ENCODE measurements at places on chromosomes 12 and 14.
A peak's percentile ranks its signal among the peaks of the same experiment; 100 is the strongest.

DNA sequence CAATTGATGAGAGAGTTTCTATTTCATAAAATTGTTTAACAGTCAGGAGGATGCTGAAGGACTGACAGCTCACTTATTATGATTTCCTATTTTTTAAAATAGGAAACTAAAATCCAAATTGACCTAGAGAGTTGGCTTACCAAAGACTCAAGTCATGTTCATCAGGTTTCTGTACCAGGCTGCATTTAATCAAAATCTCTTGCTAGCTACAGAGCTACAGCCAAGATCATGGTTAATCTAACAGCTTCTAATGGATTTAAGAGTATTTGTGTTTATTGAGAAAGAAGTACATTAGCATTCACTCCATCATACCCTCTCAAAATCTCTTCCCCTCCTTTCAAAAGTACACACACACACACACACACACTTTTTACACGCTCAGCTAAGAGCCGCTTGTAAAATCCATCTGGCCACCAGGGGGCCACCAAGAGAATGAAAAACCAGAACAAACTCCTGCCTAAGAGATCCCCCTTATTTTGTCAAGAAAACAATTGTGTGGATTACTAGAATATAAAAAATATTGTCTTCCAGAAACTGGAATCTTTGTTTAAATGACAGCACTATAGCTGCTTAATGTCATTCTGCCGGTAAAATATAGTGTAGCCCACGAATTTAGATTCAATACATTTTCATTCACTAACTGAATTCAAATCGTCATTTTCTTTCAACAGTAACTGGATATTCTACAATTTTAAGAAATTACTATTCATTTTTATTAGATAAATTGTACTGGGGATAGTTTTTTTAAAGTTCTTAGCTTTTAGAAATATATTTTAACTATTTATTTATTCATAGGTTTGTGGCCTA lies 334.0 kb downstream of the BTG1 start:
- H3K27me3 ChIP-seq = no peaks in the 10 kb centered on the region
- H3K4me1 ChIP-seq = no peaks in the 10 kb centered on the region
- no peaks in the 10 kb centered on the region for H3K36me3 ChIP-seq
- peak; percentile 86 for DNase-seq
- H3K4me3 ChIP-seq = no peak overlapping the region

- H3K36me3 ChIP-seq = no peaks in the 10 kb centered on the region
- H3K4me1 ChIP-seq = peaks cover 8% of the 10 kb centered on the region
- peak; percentile 86 for DNase-seq
- H3K27me3 ChIP-seq = no peaks in the 10 kb centered on the region
Observed at GRCh38 chr12:104182144-104182543, 33.4 kb upstream of the TXNRD1 start.

- no peaks in the 10 kb centered on the region for H3K36me3 ChIP-seq
- no peaks in the 10 kb centered on the region for H3K27me3 ChIP-seq
- H3K4me1 ChIP-seq = no peaks in the 10 kb centered on the region
- no peak overlapping the region for H3K4me3 ChIP-seq
- no peak for DNase-seq
- no peak overlapping the region for H3K27ac ChIP-seq
Observed at GRCh38 chr12:25284024-25284423, 33.3 kb upstream of the KRAS start.

DNA sequence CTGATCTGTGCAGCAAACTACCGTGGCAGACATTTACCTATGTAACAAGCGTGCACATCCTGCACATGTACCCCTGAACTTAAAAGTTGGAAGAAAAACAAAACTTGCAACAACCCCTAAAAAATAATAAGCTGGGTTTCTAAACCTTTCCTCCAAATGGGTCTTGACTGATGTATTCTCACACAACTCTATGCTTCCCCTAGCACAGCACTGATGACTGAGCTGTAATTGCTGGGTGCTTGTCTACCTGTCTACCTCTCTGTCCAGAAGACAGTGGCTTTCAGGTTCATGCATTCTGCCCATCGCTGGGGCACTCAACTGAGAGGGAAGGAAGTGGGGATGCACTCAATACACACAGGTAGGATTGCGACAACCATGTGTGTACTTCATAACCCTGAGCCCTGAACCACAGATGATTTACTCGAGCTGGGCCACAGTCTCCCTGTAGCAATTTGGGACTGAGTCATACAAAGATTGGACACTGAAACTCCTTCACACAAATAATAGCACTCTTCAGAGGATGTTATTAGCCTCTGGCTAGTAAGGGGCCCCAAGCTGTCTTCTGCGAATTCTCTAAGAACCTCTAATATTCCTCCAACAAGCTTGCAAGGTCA lies 44.8 kb upstream of the TMPO start:
- H3K27me3 ChIP-seq = no peaks in the 10 kb centered on the region
- no peak overlapping the region for H3K27ac ChIP-seq
- no peak overlapping the region for H3K4me3 ChIP-seq

DNA sequence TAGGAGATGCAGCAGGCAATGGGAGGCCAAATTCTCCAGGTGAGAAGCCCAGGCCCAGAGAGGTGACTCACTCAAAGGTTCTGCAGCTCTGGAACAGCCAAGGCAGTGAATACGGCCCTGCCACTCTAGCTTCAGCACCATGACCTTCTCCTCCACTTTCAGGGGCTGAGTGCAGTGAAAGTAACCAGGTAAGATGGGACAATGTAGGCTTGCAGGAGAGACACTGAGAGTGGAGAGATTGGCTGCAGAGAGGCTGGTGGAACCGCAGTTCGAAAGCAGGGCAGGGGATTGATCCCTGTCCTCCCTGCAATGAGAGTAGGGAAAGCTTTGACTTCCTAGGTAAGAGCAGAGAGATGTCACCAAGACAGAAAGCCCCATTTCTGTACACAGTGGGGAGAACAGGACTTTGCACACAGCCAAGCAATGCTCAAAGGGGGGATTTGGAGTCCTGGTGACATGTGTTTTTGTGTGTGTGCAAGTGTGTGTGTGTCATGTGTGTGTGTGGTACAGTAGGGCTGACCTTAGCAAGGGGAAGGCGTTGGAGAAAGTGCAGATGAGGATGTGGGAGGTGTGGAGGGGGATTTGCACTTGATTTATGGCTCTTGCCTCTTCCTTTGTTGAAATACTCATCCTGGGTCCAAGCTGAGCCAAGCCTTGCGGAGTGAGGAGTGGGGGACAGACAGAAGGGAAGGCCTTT lies 12.7 kb downstream of the DHRS2 start:
- no peak for DNase-seq
- no peak overlapping the region for H3K4me3 ChIP-seq
- H3K4me1 ChIP-seq = no peaks in the 10 kb centered on the region
- H3K36me3 ChIP-seq = no peaks in the 10 kb centered on the region
- H3K27me3 ChIP-seq = no peaks in the 10 kb centered on the region

- peak overlapping the region; percentile 36 for H3K27ac ChIP-seq
- H3K27me3 ChIP-seq = no peaks in the 10 kb centered on the region
- DNase-seq = no peak
- no peaks in the 10 kb centered on the region for H3K36me3 ChIP-seq
- no peaks in the 10 kb centered on the region for H3K4me1 ChIP-seq
- H3K4me3 ChIP-seq = no peak overlapping the region
Observed at GRCh38 chr12:91327131-91327530, 144.5 kb upstream of the DCN start.

- no peaks in the 10 kb centered on the region for H3K27me3 ChIP-seq
- no peaks in the 10 kb centered on the region for H3K36me3 ChIP-seq
Observed at GRCh38 chr14:32005628-32006027, 71.5 kb upstream of the ARHGAP5 start.

- H3K4me3 ChIP-seq = peak within 1 kb of the TSS; percentile 84
- peak within 1 kb of the TSS; percentile 95 for H3K27ac ChIP-seq
- H3K4me1 ChIP-seq = no peaks in the 10 kb centered on the region
- no peaks in the 10 kb centered on the region for H3K27me3 ChIP-seq
Observed at GRCh38 chr12:49367381-49368239, at the start of gene SPATS2. Gene SPATS2, plus strand, starts transcription at chr12:49367462. Its CDS starts 93,551 bp downstream, at chr12:49461013.

- no peaks in the 10 kb centered on the region for H3K27me3 ChIP-seq
- no peaks in the 10 kb centered on the region for H3K4me1 ChIP-seq
- H3K4me3 ChIP-seq = no peak overlapping the region
- DNase-seq = no peak
Observed at GRCh38 chr12:79692860-79693577, 2.3 kb upstream of the PAWR start.

- H3K27me3 ChIP-seq = no peaks in the 10 kb centered on the region
- H3K36me3 ChIP-seq = peaks cover 58% of the 10 kb centered on the region
- no peaks in the 10 kb centered on the region for H3K4me1 ChIP-seq
- DNase-seq = no peak
- no peak overlapping the region for H3K4me3 ChIP-seq
Observed at GRCh38 chr12:43795716-43796280, 10.3 kb downstream of the TWF1 start.
